ENCODE measurements at places on chromosomes 16 and 17.
A peak's percentile ranks its signal among the peaks of the same experiment; 100 is the strongest.

DNA sequence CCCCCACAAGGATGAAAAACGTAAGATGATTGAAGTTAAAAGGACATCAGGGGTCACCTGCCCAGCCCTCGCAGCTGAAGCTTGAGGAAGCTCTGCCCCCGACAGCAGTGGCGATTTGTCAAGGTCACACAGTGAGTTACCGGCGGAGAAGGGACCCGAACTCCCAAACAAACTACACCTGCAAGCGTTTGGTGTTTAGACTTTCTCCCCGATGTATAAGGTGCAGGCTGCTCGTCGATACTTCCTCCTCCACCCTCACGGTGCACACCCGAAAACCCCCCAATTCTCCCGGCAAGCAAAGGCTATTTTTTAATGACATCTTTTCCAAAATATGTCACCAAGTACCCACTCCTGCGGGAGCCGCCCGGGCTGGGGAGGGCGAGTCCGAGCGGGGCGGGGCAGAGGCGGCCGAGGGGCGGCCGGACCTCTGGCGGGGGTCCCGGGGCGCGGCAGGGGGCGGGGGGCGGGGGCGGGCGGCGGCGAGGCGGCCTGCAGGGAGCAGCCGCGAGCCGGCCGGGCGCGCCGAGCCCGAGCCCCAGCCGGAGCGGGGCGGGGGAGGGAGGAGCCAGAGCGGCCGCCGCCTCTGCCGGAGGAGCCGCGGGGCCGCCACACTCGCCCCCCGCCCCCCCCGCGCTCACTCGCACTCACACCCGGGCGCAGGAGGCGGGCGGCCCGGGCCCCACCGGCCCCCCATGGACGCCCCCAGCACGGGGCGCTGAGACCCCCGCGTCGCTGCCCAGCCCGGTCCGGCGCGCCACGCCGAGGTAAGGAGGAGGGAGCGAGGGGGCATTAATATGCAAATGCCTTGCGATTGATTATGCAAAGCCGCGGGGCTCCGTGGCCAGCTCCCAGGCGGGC lies at the start of gene THRA:
TSS of gene THRA (plus strand) at position 637 of the 858 bp plus-strand sequence. CDS start 11,524 bp downstream, outside the sequence.
- peak; percentile 46 for DNase-seq

DNA sequence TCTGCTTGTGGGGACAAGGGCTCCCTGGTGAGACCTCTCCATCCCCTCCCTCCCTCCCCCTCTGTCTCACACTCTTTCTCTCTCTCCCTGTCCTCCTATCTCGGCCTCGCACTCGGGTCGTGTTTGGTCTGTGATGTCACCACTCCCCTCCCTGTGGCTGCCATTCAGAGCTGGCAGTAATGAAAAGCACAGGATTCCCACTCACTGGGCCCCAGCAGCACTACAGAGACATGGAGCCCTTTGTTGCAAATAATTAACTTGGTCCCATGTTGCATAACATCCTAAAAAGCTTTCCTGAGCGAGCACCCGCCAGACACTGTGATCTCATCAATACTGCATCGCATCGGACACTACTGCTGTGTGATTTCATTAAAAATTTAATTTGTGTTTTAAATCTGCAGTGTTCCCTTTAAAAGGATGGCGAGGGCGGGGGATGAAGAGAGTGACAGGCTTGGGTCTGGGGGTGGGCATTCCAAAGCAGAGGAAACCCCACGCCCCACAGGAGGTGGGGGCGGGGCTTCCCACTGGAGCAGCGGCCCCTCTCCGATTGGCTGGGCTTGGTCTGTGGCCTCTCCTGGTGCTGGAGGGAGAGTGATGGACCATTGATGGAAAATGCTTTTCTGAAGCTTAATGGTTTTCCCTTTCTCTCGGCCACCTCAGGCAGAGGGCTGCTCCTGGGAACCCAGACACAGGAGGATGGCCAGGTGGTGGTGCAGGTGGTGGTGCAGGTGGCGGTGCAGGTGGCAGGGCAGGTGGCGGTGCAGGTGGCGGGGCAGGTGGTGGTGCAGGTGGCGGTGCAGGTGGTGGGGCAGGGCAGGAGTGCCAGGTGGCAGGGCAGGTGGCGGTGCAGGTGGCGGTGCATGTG lies 15.3 kb upstream of the NPTX1 start:
- no peak for DNase-seq

GRCh38 chr16:55453909-55454308 lies 25.1 kb upstream of the MMP2 start:
- no peak for DNase-seq

- no peak for DNase-seq
These were observed 8.3 kb upstream of the NOS2 start for GRCh38 chr17:27808628-27809027.

GRCh38 chr17:67632141-67632540 lies 85.6 kb upstream of the NOL11 start:
- no peak for DNase-seq

- no peak for DNase-seq
These were observed 22.2 kb downstream of the SERPINF1 start for GRCh38 chr17:1783834-1784611.

DNA sequence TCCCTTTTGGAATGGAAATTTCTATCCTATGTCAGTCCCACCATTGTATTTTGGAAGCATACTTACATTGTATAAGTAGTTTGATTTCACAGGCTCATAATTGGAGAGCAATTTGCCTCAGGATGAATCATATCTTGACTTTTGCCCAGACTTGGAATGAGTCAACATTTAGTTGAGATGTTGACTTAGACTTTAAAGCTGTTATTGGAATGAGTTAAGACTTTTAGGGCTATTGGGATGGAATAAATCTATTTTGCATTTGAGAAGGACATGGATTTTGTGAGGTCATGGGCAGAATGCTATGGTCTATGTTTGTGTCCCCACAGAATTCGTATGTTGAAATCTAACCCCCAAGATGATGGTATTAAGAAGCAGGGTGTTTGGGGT lies 12.2 kb upstream of the ZNF594 start:
- no peak for DNase-seq

GRCh38 chr17:36212966-36213365 lies 2.1 kb downstream of the CCL4L2 start:
- DNase-seq = no peak

GRCh38 chr16:85491798-85492294 lies 121.3 kb upstream of the GSE1 start:
- no peak for DNase-seq

- DNase-seq = no peak
These were observed 9.8 kb downstream of the EIF4A3 start for GRCh38 chr17:80137131-80137530.

GRCh38 chr16:4338125-4338582 lies 13.0 kb downstream of the PAM16 start:
- no peak for DNase-seq

DNA sequence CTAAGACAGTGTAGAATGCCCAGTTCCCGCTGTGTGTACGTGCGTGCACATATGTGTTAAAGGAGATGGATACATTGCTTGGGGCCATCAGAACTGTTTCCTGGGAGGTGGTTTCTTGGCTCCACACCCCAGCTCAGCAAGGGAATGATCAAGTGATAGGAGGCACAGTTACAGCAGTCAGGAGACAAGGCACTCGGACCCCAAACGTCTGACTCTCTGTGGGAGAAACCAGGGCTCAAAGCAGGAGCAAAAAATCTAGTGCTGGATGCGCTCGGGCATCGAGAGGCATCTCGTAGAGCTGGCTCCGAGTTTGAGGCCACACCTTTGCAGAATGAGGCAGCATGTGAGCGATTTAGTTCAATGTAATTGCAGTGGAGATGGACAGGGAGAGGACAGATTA lies 71.9 kb downstream of the RBBP6 start:
- DNase-seq = no peak

GRCh38 chr16:47966325-47966724 lies 189.5 kb downstream of the ABCC12 start:
- no peak for DNase-seq

GRCh38 chr17:2040219-2040827 lies 1.5 kb upstream of the OVCA2 start:
- DNase-seq = no peak

- no peak for DNase-seq
These were observed 725 bp upstream of the SPHK1 start for GRCh38 chr17:76383546-76384221.

GRCh38 chr16:82280867-82281266 lies 110.8 kb upstream of the MPHOSPH6 start:
- no peak for DNase-seq

- DNase-seq = no peak
These were observed 28.5 kb downstream of the CYTH1 start for GRCh38 chr17:78753316-78754250.

- no peak for DNase-seq
These were observed 61.3 kb upstream of the SIAH1 start for GRCh38 chr16:48446534-48446920.

- DNase-seq = no peak
These were observed 1.2 kb downstream of the RTN4RL1 start for GRCh38 chr17:2023692-2024571.

DNA sequence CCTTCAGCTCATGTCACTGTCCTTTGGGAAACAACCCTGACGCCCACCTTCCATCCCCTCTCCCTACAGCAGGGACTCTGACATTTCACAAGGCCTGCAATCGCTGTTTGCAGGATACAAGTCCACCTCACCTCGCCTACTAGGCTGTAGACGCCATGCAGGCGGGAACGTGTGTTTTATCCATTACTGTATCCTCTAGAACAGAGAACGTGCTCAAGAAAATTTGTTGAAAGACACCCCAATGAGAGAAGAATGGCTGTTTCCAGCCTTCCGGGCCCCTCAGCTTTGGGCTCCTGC lies 1.5 kb upstream of the TTYH2 start:
- DNase-seq = no peak

DNA sequence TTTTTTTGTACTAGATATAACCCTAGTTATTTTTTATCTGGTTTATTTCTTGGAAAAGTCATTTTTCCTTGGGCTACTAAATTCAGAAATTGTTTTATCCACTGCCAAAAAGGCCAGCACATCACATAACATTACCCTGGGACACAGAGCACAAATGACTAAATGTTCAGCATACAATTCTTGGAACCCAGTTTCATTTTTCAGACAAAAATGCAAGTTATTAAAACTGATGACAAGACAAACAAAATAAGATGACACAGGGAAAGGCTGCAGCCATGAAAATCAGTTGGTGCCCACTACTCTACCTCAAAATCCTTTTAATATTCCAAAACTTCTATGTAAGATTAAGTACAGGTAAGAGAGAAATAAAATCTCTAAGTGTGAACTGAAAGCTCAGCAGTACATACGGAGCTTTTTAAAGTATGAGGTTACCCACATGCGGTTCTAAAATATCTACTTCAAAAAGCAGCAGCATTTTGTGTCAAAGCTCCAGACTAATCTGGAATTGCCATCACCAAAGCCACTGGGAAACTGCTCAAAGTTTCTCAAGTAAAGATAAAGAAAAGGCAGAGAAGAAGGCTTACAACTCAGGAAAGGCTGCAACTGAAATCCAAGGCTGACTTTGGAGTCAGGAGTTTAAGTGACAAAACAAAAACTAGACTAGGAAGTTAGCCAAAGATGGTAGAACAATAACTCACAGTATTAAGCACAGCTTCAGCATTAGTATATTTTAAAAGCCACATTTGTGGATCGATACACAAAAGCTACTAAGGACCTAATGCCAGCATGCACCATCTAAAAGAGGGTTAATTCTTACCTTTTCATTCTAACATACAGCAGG lies 41.4 kb downstream of the AP1G1 start:
- no peak for DNase-seq

DNA sequence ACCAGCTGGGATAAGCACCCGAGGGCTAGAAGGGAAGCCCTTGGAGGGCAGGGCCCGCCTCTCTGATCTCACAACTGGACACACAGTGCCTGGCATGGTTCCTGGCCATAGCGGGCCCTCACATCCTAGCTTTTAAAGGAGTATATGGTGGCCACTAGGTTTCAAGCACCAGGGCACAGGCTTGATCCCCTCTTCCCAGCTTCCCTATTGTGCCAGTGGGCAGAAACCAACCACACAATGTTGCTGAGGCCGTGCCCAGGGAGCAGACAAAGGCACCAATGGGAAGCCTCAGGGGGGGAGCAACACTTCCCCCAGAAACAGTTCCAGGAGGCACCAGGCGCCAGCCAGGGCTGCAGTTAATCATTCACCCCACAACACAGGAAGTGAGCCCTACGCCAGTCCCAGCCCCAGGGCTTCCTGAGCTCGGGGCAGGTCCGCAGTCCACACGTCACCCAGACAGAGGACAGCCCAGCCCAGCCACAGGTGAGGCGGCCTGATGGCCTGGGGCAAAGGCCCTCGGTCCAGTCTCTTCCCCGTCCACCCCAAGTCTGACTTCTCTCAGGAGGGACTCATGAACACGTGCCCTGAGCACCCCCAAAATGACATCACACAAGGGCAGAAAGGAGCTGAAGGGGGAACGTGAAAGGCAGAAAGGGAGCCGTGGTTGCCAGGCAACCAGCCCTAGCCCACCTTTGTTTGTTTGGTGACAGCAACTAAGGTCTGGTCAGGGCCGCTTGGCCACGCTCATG lies 12.8 kb downstream of the SMIM5 start:
- DNase-seq = no peak

- DNase-seq = no peak
These were observed 32.9 kb upstream of the TOB1 start for GRCh38 chr17:50899005-50899460.

GRCh38 chr17:41462705-41463104 lies 4.5 kb downstream of the KRT32 start:
- no peak for DNase-seq

- no peak for DNase-seq
These were observed 97.4 kb downstream of the MARF1 start for GRCh38 chr16:15545544-15545943.

GRCh38 chr16:55625843-55626242 lies 29.9 kb upstream of the SLC6A2 start:
- DNase-seq = no peak

- DNase-seq = no peak
These were observed 526 bp downstream of the KIAA0513 start for GRCh38 chr16:85027958-85028684.

DNA sequence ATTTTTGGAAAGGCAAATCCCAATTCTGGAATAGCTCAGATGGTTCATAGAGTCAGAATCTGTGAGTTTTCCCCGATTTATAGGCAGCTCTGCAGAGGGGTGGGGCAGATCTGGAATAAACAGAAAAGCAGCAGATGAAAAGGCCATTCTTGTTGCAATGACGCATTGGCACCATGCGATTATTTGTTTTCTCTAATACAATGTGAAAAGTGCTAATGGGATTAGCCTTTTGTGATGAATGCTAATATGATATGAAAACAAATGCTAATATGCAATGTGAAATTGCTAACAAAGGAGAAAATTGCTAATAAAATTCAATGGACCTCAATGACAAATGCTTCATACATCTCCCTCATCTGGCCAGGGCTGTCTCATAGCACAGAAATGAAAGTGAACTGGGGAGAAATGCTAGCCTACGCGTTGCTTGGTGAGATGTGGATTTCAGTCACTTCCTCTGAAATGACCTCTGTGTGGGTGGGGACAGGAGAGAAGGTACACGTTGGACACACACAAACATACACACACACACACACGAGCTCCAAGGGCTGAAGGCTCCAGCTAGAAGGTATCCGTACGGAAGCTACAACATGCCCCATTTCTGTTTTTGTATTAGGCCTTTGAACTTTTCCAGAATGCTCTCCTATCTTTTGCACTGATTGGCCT lies 394.5 kb downstream of the XYLT1 start:
- no peak for DNase-seq

- DNase-seq = no peak
These were observed 19.9 kb upstream of the SLC16A5 start for GRCh38 chr17:75067856-75068255.

Data from stimulated activated CD4-positive, alpha-beta T cell treated with anti-CD3 and anti-CD28 coated beads, Interleukin-15, amount 100 ng/mL, for 1 hour (primary cell).